Retina (tissue), 1 donor: ENCODE measurements at places on chromosomes 13 and 19.

GRCh38 chr13:71663431-71663830 is 203.6 kb downstream of the DACH1 start:
- DNase-seq, result no peak

DNA sequence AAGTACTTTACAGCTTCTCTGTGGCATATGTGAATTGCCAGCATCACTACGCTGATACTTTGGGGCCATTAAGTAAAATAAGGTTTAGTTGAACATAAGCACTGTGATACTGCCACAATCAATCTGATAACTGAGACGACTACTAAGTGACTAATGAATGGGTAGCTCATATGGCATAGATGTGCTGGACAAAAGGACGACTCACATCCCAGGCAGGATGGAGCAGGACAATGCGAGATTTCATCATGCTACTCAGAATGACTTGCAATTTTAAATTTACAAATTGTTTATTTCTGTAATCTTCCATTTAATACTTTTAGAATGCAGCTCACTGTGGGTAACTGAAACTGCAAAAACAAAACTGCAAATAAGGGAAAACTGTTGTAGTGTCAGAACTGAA is 13.6 kb downstream of the CCDC122 start:
- no peak for DNase-seq

GRCh38 chr19:57850553-57851017 is 926 bp downstream of the ZNF587 start:
- peak; percentile 49 for DNase-seq

DNA sequence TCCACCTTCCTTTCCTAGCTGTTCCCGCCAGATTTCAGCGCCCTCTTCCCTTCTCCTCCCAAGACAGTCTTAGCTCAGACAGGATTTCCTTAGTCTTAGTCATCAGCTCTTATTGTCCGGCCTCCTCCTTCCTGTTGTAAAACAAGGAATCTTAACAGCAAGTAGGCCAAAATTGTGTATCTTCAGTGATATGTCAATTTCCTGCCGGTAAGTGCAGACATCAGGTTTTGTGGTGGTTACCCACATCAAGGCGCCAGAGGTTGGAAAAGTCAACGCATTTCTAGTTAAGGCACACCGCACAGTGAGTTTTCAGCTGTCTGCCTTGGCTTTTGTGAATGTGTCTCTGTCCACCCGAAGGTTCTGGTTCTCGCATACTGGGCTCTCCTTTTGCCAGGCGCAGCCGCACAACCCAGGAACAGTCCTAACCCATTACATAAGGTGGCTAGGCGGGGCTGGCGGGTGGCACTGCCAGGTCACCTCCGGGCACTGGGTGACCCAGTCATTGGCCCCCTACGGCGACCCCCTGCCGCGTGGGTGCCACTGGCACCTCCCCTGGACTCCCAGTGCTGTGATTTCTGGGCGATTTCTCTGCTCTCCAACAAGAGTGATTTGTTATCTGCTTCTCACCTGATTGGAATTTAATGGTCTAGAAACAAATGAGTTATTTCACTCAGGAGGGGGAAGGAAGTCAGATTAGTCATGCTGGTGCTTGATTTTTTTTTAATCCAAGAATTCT is 12.9 kb downstream of the COL4A2 start:
- DNase-seq, result no peak

GRCh38 chr13:24511019-24511815 is 1.4 kb downstream of the PARP4 start:
- peak; percentile 3 for DNase-seq

DNA sequence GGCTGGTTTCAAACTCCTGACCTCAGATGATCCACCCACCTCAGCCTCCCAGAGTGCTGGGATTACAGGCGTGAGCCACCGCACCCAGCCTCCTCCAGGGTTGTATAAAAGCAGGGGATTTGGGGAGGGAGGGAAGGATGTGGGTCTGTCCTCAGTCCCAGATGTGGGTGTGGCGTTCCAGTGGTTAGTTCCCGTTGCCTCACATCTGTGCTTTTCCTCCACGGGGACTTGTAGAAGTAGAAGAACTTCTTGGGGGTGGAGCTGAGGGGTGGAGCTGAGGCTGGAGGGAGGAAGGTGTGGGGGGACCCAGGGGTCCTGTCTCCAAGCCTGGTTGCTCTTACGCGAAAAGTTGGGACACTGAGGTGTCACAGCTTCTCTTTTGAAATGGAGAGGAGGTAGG is 514 bp upstream of the MCEMP1 start:
- DNase-seq, result no peak

DNA sequence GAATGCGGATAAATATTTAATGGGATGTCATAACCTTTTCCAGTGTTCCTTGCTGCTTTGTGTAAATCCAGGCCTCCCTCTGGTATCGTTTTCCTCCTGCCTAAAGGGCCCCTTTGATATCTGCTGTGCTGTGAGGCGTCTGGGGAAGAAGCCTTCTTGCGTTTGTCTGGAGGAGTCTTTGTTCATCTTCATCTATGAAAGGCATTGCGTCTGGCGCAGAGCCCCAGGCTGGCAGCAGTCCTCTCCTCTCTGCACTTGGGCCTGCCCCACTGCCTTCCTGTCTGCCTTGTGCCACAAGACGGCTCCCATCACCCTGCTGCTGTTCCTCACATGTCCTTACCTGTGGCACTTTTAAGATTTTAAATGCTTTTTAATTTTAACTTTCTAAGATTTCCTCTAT is 9.8 kb downstream of the PROZ start:
- DNase-seq, result no peak

GRCh38 chr19:406135-406781 is 2.7 kb downstream of the C2CD4C start:
- DNase-seq, result peak; percentile 42

GRCh38 chr13:36819739-36820090 is 693 bp downstream of the RFXAP start:
- DNase-seq, result peak; percentile 49

DNA sequence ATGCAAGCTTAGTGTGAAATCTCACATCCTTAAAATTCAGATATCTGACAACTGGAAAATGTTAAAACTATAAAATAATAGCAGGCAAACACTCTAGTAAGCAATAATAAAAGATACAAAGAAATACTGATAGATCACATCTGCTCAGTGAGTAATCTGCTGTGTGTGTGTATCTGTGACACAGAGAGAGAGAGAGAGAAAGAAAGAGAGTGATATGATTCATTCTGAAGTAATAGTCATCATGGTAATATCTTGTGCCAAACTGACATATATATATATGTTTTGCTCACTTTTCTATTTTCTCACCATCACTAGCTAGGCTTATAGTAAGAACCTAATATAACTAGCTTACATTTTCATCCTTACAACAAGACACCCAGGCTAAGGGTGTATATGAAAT is 288.0 kb upstream of the SLITRK6 start:
- DNase-seq, result no peak

GRCh38 chr13:74129500-74130191 is 4.6 kb downstream of the KLF12 start:
- no peak for DNase-seq

GRCh38 chr13:35903075-35903474 is 228.1 kb downstream of the DCLK1 start:
- DNase-seq, result no peak

GRCh38 chr13:112441226-112441625 is 65.1 kb downstream of the SPACA7 start:
- no peak for DNase-seq

- DNase-seq, result no peak
These were observed 46.8 kb upstream of the FARP1 start for GRCh38 chr13:98096059-98096458.

GRCh38 chr13:44692173-44692713 is 116.1 kb upstream of the TSC22D1 start:
- DNase-seq, result no peak

DNA sequence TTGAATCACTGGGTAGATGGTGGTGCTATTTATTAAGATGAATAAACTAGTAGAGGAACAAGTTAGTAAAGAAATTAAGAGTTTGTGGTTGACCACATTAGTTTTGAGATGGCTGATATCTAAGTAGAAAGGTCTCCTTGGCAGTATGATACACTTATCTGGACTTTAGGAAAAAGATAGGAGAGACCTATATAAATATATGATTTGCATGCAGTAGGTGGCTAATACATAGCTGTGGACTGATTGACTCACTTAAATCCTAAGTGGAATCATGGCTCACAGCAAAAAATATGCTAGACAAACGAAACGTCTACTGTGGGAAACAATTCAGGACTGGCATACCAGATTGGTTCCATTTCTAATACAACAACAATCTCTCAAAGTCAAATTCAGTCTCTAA is 92.0 kb downstream of the CAB39L start:
- no peak for DNase-seq

GRCh38 chr19:46474211-46474610 is 2.8 kb upstream of the PNMA8A start:
- no peak for DNase-seq

- DNase-seq, result no peak
These were observed 8.9 kb upstream of the FARP1 start for GRCh38 chr13:98133946-98134345.

DNA sequence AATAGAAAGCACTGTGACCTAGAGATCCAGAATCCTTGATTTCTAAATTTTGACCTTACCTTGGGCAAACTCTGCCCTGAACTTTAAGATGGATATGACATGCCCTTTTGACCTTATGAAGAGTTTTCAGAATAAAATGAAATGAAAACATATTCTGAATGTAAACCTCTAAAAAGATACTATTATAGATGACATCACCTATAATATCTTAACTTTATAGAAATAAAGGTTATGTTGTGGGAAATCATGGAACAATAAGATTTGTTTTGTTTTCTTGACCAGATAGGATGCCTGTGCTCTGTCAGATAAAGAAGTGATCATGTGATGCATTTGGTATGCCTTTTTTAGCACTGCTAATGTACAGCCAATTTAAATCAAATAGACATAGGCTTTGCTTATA is 13.1 kb upstream of the LPAR6 start:
- DNase-seq, result no peak

- no peak for DNase-seq
These were observed 3.0 kb upstream of the CYP4F12 start for GRCh38 chr19:15669891-15670290.

- DNase-seq, result no peak
These were observed 39.8 kb downstream of the GPR180 start for GRCh38 chr13:94641409-94641941.

DNA sequence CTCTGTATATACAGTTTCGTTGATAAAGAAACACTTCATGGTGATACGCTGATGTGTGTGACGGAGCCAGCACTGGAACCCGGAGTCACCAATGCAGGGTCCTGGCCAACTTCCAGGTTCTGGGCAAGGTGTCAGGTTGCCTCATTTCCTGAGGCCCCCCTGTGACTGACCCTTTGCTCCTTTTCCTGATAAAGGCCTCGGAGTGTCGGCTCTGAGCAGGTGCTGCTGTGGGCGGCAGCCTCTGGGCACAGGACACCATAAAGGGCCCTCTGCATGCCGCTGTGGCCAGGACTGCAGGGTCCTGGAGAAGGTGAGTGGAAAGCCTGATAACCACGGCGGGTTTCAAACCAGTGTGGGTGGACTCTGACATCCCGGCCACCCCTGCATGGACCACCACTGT is 17.3 kb upstream of the MYDGF start:
- no peak for DNase-seq
